ENCODE measurements at places on chromosomes 1 and 21. TPM values are rescaled to one million over a fixed set of nuclear protein-coding genes. Genes with fewer than 3 reads are reported as not detected.

DNA sequence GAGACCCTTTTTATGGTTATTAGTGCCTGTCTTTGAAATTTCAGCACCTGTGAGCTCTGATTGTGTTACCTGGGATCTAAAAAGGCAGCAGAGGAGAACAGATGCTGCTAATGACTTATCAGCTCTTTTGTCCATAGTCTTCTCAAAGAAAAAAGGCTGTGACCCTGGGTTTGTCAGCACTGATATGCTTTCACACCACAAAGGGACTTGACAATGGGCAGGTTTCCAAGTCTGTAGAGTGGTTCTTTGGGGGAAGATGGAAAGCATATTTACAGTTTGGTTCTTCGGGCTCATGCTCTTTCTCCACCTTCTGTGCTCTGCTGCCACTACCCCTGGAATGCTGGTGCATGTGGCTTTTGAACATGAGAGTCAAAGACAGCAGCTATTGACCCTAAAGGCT is 32.0 kb downstream of the DNAJC6 start:
- DNase-seq, result no peak

CASQ2 gene
- total RNA-seq, result 0.54 TPM

IQCC gene
- total RNA-seq, result 8.3 TPM

DNA sequence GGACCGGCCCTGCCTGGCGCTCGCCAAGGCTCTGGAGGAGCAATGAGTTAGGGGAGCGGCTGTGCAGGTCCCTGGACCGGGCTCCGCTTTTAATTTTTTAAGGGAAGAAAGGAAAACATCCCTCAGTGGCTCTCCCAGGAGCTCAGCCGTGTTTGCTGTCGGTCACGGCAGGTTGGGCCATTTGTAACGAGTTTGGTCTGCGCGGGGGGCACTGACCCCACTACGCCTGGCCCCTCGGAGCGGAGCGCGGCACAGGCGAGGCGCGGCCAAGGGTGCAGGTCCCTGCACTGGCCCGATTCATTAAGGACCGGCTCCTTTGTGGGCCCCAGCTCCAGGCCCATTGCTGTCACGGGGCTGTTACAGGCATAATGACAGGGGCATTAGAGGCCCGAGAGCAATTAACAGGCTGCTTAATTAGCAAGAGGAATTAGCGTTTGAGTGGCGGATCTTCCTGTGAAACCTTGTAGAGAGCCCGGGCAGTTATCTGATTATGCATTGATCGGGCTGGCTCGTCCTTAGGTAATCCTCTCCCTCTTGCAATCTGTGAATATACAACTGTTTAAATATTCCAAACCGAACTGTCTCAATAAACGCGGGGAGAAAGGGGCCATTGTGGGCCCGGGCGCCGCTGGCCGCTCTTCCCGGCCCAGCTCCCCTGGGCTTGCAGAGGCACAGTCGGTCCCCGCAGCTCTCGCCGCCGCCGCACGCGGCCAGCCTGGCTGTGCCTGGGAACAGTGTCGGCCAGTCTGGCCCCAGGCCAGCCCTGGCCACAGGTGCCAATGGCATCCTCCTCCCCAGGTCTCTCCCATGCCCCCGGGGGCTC is 56.8 kb downstream of the PRDM16 start:
- DNase-seq, result no peak

RGS7 gene
- total RNA-seq, result not detected

- no peak for DNase-seq
Measured at GRCh38 chr1:62178372-62178771, 16.3 kb upstream of the L1TD1 start.

DNA sequence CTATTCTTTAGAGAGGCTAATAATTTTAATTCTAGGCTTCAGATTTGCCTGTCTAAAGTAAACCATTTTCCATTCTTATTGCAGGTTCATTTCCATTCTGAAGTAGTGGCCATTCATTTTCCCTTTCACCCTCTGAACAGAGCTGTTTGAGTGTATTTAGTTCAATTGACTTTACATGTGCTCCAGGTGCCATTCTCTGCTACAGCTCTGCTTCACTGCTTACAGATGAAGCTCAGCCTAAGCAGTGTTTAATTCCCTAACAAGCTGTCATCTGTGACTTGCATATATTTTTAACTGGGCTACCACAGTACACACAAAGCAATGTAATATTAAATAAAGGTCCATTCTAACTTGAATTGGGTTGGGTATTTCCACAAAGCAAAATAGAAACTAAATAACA is 1031.6 kb downstream of the KCNT2 start:
- DNase-seq, result no peak

CRYAA gene
- total RNA-seq, result not detected

- DNase-seq, result no peak
Measured at GRCh38 chr1:212597487-212597886, 11.1 kb upstream of the ATF3 start.
